Stimulated activated CD8-positive, alpha-beta memory T cell treated with anti-CD3 and anti-CD28 coated beads, Interleukin-2, amount 100 ng/mL, for 1 hour (primary cell): ENCODE measurements at places on chromosomes 5 and 9.

DNA sequence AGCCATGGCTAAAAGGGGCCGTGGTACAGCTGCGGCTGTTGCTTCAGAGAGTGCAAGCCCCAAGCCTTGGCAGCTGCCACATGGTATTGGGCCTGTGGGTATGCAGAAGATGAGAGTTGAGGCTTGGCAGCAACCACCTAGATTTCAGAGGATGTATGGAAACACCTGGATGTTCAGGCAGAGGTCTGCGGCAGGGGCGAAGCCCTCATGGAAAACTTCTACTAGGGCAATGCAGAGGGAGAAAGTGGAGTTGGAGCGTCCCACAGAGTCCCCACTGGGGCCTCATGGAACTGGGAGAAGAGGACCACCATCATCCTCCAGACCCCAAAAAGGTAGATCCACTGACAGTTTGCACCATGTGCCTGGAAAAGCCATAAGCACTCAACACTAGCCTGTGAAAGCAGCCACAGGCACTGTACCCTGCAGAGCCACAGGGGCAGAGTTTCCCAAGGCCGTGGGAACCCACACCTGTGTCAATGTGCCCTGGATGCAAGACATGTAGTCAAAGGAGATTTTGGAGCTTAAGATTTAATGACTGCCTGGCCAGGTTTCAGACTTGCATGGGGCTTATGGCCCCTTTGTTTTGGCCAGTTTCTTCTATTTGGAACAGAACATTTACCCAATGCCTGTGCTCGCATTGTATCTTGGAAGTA lies 65.9 kb downstream of the DMXL1 start:
- no peak for DNase-seq

DNA sequence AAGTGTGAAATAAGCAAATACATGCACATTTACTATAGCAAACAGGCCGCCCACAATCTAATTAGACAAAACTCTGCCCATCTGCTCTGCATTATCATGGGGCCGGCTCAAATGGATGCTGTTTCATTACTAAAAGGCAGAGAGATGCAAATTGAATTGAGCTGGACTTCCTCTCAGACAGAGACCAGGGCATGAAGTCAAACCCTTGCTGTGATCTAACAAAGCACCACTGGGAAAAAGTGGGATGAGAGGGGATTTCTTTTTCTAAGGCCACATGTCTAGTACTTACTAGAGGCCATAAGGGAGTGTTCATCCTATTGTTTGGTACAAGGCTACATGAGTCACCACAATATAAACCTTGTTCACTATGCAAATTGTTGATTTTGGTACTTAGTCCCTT lies 614.7 kb downstream of the ISL1 start:
- DNase-seq = no peak

GRCh38 chr5:61640179-61641021 lies 308.3 kb downstream of the ZSWIM6 start:
- no peak for DNase-seq

DNA sequence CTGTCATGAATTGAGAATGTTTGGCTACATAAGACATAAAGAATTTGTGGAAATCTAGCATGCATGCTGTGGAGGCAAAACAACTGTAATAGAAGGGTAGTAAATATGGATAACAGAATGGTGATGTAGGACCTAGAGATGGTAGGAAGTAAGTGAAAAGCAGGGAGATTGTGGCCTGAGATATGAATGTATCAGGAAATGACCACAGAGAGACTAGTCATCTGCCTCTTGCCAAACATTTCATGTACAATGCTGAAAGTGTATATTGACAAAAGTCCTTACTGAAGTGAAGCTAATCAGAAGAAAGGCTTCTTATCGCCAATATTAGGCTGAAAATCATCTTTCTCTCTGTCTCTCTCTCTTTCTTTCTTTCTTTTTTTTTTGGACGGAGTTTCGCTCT lies 873.1 kb upstream of the CTNND2 start:
- no peak for DNase-seq

DNA sequence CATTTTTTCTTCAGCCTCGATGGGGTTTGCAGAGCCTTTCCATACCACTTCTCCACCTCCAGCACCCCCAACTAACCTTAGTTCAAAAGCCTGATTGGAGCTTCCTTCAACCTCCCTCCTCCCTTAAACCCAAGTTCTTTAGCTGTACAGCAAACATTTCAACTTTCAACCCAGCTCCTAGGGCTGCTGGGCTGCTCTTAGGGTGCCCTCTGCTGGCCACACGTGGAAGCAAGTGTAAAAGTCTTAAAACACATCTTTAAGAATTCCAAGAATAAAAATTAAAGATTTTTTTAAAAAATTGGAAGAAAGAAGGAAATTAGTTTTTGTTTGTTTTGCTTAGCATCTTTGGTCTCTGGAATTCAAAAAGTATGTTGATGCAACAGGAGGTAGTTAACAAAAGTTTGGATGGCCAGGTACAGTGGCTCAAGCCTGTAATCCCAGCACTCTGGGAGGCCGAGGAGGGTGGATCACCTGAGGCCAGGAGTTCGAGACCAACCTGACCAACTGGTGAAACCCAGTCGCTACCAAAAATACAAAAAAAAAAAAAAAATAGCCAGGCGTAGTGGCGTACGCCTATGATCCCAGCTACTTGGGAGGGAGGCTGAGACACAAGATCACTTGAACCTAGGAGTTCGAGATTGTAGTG lies 15.5 kb upstream of the HSD17B3 start:
- peak; percentile 34 for DNase-seq

GRCh38 chr5:135739383-135739981 lies 95.0 kb upstream of the SLC25A48 start:
- DNase-seq = no peak

DNA sequence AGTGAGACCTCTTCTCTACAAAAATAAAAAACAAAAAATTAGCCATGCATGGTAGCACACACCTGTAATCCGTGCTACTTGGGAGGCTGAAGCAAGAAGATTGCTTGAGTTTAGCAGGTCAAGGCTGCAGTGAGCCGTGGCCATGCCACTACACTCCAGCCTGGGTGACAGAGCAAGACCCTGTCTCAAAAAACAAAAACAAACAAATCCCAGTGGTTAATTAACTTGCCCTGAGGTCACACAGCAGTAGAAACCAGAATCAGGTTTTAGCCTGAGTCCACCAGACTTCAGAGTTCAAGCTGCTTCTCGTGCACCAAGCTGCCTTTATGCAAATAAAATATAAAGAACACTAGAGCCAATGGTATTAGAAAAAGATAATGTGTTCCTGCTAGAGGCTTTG lies 169.7 kb downstream of the GOLPH3 start:
- DNase-seq = no peak

- DNase-seq = no peak
Measured at GRCh38 chr5:124748687-124749594, 2.5 kb upstream of the ZNF608 start.

- no peak for DNase-seq
Measured at GRCh38 chr5:39121315-39121714, 47.1 kb upstream of the RICTOR start.

- no peak for DNase-seq
Measured at GRCh38 chr5:14880688-14881087, 9.1 kb upstream of the ANKH start.

- DNase-seq = no peak
Measured at GRCh38 chr5:59222687-59223511, 640.0 kb downstream of the RAB3C start.

DNA sequence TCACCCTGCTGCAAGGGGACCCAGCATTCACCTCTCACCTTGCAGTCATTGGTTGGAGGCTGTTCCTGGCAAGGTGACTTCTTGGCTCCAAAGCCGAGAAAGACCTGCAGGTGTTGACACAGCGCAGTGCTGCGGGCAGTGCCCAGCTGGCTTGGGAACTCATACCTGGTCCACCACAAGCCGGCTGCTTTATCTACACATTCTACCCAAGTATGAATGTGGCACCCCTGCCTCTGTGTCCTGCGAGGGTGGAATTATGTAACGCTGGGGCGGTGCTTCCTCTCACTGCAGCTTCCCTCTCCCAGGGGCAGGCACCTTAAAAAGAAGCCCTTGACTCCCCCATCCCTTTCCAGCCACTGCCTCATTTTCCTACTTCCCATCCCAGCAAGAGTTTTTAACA lies 2.5 kb upstream of the ZMYND19 start:
- DNase-seq = no peak

DNA sequence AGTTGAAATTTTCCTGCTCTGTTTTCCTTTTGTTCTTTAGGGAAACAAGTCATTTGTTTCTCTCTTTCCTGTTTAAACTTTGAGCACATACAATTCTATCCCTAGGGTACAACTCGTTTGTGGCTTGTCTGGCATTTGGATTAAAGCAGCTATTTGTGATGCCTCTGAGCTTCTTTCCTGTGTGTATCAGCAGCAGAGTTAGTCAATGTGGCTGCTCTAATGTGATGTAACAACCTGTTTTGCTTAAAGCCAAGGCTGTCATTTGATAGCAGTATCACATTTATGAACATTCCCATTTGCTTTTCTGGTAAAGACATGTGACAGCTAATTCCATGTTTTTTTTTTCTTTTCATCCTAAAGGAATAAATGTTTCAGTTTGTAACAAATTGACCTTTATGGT lies 314.3 kb upstream of the CHD1 start:
- DNase-seq = no peak
